ENCODE measurements at places on chromosomes 5 and 9.

DNA sequence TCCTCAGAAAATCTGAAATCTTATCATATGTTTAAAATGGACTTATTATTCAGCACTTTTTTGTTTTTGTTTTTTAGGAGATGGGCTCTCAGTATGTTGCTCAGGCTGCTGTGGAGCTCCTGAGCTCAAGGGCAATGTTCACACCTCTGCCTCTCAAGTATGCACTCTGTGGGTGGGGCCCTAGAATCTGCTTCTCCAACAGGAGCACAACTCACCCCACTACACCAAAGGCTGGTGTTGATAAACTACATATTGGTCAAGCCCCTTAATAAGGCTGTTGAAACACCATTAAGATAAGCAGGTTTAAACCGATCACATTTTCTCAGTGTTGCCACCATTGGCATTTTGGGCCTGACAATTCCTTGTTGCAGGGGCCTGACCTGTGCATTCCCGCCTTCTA, 131.6 kb downstream of the FANCC start:
- no peak overlapping the region for H3K4me3 ChIP-seq
- H3K27ac ChIP-seq = no peak overlapping the region
- no peak for DNase-seq
- no peaks in the 10 kb centered on the region for H3K27me3 ChIP-seq
- no peaks in the 10 kb centered on the region for H3K4me1 ChIP-seq

DNA sequence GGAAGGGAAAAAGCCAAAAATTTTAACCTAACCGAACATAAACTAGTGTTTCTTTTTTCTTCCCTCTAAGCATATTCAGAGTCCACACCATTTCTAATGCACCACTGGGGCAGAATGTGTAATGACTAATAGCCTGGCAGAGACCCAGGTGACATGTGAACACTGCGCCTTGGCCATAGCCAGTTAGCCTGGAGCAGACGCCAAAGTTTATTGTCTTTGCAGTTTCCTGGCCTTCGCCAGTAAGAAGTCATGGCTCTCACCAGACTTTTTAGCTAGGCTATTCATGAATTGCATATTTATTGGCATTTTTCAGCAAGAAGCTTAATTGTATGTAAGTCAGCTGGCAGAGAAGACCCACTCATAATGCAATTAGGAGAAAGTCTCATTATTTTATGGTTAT, 182.8 kb upstream of the SLC27A6 start:
- no peaks in the 10 kb centered on the region for H3K27me3 ChIP-seq
- no peak overlapping the region for H3K27ac ChIP-seq
- no peak overlapping the region for H3K4me3 ChIP-seq
- H3K36me3 ChIP-seq = no peaks in the 10 kb centered on the region

DNA sequence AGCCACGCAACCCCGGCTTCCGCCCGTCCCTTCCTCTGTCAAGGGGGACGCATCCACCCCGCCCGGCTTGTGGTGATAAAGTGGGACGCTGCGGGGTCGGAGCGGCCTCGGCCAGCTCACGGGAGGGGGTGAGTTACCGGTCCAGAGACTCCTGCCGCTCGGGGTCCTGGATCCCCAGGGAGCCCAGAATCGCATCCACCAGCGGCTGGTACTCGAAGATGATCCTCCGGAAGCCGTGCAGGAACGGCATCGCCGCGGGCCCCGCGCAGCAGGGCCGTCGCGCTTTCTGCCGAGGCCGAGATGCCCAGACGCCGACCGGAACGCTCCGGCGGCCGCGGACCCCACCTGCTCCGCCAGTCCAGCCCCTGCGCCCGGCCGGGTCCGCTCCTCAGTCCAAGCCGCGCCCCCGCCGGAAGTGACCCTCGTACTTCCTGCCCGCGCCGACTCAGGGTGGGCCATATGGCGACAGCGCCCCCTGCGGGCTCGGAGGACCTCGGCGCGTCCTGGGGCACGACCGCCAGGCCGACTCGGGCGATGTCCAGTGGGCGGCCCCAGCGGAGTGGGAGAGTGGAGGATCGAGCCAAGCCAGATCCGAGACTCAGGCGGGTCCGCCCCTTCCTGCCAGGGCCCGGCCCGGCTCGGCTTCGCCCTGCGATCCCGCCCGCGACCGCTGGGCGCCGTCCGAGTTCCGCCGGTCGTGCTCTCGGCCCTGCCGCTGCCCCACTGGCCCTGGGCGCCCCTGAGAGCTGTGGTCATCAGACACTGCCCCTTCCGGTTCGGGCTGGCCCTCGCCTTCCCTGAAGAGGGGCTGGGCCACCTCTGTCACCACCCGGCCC, at the start of gene ASB6:
Gene ASB6 (minus strand): TSS at position 402 of the 836 bp plus-strand sequence. CDS start 152 bp downstream, at position 250.
- H3K4me1 ChIP-seq = peaks cover 17% of the 10 kb centered on the region
- H3K4me3 ChIP-seq = peak within 1 kb of the TSS; percentile 99
- peaks cover 27% of the 10 kb centered on the region for H3K36me3 ChIP-seq
- no peaks in the 10 kb centered on the region for H3K27me3 ChIP-seq

DNA sequence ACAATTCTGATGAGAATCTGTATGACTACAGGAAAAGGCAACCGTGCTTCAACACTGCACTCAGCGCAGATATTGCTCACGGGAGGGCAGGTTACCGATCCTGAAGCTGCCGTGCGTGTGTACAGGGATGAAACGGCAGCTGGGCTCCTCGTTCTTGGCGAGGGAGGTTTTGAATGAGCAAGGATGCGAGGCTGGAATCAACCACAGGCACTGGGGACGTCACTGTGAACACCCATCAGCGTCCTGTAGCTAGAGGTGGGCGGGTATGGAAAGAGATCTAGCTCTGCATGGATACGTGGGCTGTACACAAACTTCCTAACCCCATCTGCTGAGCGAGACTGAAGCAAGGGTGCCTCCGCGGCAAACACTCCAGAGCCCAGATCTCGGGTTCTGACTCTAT, 84.3 kb upstream of the COL5A1 start:
- H3K27ac ChIP-seq = no peak overlapping the region
- DNase-seq = no peak
- H3K4me3 ChIP-seq = no peak overlapping the region
- no peaks in the 10 kb centered on the region for H3K4me1 ChIP-seq

GRCh38 chr5:58022055-58022454, 437.8 kb downstream of the PLK2 start:
- no peak overlapping the region for H3K27ac ChIP-seq
- H3K27me3 ChIP-seq = no peaks in the 10 kb centered on the region
- no peak overlapping the region for H3K4me3 ChIP-seq

DNA sequence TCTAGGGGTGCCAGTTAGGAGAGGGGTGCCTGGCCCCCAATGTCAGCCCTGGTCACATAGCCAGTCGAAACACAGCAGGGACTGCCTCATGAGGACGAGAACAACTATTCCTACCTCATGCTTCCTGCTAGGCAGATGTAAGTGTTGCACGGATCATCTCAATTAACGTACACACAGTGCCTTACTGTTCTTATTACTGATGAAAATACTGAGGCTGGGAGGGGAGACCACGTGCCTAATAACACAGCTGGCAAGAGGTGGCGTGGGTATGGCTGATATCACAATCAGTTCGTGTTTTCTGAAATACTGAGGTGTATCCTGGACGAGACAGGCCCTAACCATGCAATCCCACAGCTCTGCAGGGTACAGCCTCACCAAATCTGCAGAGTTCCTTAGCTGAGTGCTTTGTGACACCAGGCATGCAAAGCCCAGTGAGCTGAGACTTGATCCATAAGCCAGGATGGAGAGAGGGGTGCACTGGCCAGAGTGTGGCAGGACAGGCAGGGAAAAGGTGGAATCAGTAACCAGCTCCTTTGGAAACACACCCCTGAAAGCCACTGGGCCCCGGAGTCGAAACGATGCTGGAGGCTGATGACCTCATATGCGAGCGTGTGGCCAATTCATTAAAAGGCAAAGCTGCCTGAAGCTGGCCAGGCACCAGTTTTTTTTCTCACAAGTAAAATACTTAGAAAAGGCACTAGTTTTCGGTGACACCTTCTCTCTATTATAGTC, 63.9 kb downstream of the PRRT1B start:
- peaks cover 54% of the 10 kb centered on the region for H3K36me3 ChIP-seq
- H3K27me3 ChIP-seq = no peaks in the 10 kb centered on the region
- no peak for DNase-seq
- H3K4me1 ChIP-seq = no peaks in the 10 kb centered on the region
- H3K4me3 ChIP-seq = no peak overlapping the region

- H3K27me3 ChIP-seq = no peaks in the 10 kb centered on the region
- peak overlapping the region; percentile 62 for H3K4me3 ChIP-seq
- DNase-seq = peak; percentile 40
- peaks cover 59% of the 10 kb centered on the region for H3K4me1 ChIP-seq
- peak overlapping the region; percentile 76 for H3K27ac ChIP-seq
- no peaks in the 10 kb centered on the region for H3K36me3 ChIP-seq
Measured at GRCh38 chr9:134396258-134396742, 70.0 kb downstream of the RXRA start.

DNA sequence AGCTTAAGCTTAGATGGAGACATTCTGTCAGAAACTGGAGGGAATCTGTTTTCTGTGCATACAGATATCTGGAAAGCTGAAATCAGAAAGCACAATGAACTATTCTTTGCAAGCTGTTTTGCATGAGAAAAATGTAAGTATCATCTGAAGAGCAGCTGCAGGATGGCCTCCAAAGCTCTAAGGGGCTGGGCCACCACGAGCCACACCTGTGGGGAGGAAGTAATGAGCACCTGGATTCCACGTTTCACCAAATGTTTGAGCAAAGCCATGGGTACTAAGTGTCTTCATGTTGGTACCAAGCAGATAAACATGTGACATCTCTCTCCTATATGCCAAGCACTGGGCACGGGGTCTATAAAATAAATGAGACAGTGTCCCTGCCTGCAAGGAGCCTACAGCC, 199.3 kb downstream of the TTLL11 start:
- no peak overlapping the region for H3K27ac ChIP-seq
- no peak overlapping the region for H3K4me3 ChIP-seq
- H3K27me3 ChIP-seq = no peaks in the 10 kb centered on the region
- no peaks in the 10 kb centered on the region for H3K36me3 ChIP-seq
- no peak for DNase-seq

DNA sequence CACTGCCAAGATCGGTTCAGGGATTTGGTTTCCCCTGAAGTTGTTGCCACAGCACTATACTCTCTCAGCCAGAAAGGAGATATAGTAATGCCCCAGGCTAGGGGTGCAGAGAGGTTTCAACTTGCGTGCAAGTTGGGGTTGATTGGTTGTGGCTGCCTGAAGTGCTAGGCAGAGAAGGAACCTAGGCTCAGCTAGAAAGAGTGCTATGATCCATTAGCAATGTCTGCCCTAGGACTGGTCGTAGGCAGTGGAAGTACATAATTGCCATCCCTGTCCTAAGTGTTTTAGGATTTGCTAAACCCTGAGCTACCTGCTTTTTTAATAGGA, 136.6 kb upstream of the SMIM23 start:
- no peak overlapping the region for H3K4me3 ChIP-seq
- no peak for DNase-seq
- H3K27ac ChIP-seq = no peak overlapping the region
- H3K36me3 ChIP-seq = no peaks in the 10 kb centered on the region
- no peaks in the 10 kb centered on the region for H3K4me1 ChIP-seq

DNA sequence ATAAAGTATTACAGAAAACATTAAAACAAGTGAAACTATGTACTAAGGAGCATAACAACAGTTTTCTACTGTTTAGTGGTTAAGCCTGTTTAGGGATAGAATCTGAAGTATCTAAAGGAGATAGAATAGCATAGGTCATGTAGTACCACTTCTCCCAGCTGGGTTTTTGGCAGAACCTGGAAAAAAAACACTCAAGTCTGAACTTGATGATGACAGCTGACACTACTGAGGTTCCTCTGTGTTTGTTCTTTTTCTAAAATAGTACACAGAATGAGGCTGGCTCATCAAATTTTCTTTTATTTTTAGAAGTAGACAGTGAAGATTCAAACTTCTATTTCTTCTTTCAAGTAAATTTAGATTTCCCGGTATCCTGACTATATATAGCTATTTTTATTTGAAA, 203.8 kb upstream of the ACO1 start:
- H3K36me3 ChIP-seq = no peaks in the 10 kb centered on the region
- no peak overlapping the region for H3K27ac ChIP-seq
- H3K4me3 ChIP-seq = no peak overlapping the region
- H3K4me1 ChIP-seq = no peaks in the 10 kb centered on the region
- no peak for DNase-seq

GRCh38 chr9:136678624-136679023, 8.6 kb downstream of the AGPAT2 start:
- H3K4me1 ChIP-seq = no peaks in the 10 kb centered on the region
- DNase-seq = no peak
- H3K27ac ChIP-seq = no peak overlapping the region
- H3K36me3 ChIP-seq = peaks cover 7% of the 10 kb centered on the region
- H3K4me3 ChIP-seq = no peak overlapping the region

GRCh38 chr9:35650341-35651158, at the start of gene SIT1:
Gene SIT1 (minus strand): TSS chr9:35650931. CDS start chr9:35650853, 78 bp downstream.
- peak within 1 kb of the TSS; percentile 79 for H3K27ac ChIP-seq
- no peaks in the 10 kb centered on the region for H3K27me3 ChIP-seq
- peak within 1 kb of the TSS; percentile 73 for H3K4me3 ChIP-seq
- H3K36me3 ChIP-seq = no peaks in the 10 kb centered on the region
- peaks cover 45% of the 10 kb centered on the region for H3K4me1 ChIP-seq
- no peak for DNase-seq
